ENCODE measurements at places on chromosomes 2 and 18.

DNA sequence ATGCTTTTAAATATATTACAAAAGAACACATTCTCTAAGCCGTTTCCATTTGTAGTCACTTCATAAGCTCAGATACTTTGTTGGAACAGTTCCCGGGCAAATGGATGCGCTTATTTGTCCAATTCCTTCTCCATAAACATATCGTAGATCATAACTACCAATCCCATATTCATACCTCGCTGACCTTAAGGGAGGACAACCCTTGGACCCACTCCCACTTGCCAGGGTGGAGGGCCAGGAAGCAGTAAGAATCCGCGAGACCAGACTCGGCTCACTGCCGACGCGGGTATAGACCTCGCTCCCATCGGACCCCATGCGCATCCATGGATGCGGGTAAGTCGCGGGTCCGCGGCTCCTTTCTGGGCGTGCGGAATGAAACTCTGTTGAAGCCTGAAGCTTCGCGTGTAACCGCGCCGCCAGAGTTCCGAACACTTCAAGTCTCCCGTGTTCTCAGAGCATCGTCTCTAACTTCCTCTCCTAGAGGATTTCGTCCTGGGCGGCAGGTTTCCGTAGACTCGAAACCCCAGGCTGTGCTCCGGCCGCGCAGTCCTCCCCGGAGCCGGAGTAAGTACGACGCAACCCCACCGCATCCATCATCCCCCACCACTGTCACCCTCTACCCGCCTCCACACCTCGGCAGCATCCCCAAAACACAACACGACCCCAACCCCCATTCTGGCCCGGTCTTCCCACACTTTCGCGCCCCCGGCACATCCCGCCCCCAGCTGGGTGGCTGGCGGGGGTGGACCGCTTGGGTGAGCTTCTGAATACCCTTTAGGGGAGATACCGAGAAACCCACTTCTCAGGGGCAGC, 1.1 kb downstream of the DSC3 start:
- no peak for DNase-seq

DNA sequence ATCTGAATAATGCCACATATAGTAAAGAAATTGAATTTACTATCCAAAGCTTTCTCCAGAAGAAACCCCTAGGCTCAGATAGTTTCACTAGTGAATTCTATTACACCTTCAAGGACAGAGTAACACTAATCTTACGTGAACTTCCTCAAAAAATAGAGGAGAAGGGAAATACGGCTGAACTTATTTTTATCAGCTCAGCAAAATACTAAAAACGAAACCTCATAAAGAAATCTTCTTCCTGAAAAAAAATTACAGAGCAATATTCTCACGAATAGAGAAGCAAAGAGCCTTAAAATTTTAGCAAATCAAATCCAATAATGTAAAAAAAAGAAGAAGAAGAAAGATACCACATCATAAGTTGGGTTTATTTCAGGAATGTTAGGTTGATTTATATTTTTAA, 14.7 kb downstream of the CAPN13 start:
- DNase-seq = no peak

DNA sequence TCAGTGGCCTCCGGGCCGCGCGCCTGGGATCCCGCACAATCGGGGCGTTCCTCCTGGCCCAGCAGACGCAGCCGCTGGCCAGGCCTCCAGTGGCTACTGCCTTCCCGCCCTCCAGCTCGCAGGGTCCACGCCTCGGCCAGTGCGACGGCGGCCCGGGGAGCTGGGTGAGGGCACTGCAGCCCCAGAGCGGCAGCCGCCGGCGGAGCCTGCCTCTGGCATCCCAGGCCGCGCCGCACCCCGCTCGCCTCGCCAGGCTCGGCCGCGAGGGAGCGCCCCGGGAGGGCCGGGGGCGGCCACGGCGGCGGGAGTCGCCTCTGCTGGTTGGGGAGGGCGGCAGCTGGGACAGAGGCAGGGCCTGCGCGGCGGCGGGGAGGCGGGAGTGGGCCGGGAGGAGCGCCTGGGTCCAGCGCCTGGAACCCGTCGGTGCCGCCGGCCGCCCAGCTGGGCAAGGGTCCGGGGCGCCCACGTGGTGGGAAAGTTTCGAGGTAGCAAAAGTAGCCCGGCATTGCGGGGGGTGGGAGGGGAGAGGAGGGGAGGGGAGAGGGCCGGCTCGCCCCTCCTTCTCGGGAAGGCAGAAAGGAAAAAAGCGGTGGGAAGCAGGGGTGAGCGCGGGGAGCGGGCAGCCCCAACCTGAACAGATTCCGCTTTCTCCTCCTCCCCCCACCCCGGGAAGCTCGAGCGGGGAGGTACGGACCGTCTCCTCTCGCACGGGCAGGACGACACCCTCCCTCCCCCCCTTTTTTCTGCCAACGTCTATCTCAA, 1.5 kb upstream of the INHBB start:
- DNase-seq = peak; percentile 19

DNA sequence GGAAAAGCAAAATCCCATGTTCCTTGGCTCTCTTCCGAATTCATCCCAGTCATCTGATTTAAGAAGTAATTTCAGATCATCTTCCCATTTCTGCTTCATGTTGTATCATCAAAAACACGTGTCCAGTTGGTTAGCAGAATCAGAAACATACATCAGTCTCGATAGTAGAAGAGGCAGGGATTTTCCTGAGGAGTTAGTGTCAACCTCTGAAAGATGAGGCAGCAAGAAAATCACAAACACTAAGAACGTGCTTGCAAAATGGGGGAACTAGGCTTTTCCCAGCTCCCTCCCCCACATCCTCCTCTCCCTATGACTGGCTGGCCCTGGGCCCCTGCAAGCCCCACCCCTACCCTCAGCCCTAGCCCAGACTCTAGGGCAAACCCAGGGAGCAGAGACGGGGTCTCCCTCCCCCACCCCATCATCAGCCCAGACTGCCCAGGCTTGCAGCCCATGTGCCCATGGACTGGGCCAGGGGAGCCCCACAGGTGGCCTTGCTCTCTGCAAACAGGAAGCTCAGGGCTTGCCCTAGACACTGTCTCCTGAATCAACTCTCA, 161.0 kb upstream of the ID2 start:
- no peak for DNase-seq

DNA sequence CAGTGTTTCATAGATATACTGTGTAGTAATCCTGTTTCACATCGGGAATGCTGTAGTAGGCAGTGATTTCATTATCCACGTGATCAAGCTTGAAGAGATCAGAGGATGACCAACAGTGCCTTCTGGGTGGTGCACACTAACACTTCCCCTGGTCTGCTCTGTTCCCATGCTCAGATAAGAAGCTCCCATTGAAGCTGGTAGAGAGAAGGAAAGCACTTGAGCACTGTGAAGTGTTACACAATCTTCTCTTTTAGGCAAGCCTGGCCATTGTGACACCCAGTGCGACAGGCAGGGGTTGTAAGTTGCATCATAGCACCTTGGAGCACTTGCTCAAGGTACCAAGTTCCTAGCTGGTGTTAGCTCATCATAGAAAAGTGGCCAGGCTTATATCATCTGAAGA, 30.6 kb upstream of the GPD2 start:
- DNase-seq = no peak

DNA sequence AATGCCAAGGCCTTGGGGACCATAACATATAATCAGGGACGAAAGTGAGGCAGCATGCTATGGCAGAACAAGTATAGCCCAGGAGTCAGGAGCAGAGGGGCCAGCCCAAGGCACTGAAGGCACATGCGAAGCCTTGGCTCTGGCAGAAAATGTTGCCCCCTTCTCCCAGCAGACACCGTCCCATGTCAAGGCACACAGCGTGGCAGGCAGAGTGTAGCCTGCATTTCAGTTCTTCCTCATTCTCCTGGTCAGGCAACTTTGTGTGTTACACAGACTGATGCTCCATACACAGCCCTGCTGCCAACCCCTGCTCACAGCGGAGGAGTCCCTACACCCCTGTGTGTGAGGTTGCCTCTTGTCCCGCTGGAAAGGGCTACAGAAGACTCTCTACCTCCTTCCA, 480.8 kb downstream of the BCL11A start:
- DNase-seq = no peak

- DNase-seq = no peak
Observed at GRCh38 chr2:170974304-170974993, 45.4 kb downstream of the GORASP2 start.

DNA sequence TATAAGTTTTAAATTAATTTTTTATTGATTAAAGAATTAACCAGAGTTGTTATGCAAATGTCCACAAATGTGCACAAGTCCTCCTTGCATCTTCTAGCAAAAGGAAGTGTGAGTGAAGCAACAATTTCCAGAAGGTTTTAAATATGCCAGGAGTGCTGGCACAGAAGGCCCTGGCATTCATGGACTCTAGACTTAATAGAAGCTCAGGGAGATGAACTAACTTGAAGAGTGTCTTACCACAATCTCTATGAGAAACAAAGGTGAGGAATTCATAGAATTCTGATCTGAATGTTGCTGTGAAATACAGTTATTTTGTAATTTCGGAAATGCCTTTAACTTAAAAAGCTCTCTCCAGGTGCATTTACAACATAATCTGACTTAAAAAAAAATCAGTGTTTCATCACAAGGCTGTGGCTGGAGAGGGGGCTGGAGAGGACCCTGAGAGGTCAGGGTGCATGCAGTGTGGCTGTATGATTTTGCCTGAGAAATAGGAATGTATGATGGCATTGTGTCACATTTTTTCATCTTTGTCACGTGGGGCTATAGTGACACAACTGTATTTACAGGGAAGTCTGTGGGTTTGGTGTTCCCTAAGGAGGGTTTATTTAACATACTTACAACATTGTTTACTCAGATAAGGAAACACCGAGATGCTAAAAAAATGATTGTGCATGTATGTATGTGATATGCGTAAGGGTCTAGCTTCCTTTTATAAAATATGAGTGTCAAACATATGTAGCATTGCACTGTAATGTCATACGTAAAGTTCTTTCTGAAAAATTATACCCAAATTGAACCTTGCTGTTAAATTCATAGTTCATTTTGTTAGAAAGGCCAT, 66.2 kb downstream of the MAP4K4 start:
- no peak for DNase-seq

DNA sequence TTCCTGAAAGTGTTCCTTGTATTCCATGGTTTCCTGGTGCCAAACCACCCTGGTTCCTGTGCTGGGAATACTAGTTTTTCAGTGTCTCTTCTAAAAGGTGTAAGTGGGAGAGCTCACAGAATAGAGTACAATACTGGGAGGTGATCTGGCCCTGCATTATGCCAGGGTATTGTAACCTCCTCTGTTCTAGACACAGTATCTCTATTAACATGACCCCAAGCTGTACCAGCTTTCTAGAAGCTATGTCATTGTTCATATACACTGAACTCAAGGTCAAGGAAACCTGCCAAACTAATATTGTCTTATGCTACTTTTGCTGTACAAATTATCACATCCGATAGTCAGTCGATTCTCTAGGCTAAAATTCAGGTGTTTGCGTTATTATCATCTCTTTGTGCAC, 32.7 kb downstream of the SETBP1 start:
- DNase-seq = no peak

- no peak for DNase-seq
Observed at GRCh38 chr18:9117980-9118841, 15.7 kb downstream of the NDUFV2 start.

DNA sequence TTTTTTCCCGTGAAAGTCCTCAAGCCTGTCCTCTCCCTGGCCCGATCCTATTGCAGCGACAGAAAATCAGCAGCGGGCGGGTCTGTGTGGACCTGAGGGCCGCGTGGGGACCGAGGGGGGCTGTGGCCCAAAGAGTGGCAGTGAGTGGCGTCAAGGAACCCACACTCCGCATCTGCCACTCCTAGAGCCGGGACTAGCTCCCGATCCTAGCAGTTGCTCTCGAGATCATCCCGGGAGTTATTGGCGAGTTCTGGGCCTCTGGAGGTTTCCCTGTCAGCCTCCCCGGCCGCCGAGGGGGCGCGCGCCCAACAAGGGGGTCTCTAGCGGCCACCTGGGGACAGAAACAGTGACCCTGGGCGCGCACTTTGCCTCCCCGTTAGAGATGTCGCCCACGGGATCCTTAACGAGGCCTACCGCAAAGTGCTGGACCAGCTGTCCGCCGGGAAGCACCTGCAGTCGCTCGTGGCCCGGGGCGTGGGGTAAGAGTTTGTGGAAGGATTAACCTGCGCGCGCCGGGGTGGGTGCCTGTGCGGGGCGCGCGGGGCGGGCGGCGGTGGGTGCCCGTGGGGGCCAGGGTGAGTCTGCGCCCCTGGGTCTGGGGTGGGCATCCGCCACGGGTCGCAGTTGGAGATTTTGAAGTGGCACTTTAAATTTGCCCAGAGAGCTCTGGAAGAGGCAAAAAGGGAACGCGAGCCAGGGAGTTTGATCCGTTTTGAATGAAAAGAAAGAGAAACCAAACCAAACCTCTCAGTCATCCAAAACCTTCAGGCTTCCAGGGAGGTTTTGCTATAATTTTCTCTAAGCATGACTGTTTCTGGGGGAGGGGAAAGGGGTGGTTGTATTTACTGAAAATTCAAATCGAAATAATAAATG, 3.5 kb downstream of the ADCYAP1 start:
- no peak for DNase-seq

DNA sequence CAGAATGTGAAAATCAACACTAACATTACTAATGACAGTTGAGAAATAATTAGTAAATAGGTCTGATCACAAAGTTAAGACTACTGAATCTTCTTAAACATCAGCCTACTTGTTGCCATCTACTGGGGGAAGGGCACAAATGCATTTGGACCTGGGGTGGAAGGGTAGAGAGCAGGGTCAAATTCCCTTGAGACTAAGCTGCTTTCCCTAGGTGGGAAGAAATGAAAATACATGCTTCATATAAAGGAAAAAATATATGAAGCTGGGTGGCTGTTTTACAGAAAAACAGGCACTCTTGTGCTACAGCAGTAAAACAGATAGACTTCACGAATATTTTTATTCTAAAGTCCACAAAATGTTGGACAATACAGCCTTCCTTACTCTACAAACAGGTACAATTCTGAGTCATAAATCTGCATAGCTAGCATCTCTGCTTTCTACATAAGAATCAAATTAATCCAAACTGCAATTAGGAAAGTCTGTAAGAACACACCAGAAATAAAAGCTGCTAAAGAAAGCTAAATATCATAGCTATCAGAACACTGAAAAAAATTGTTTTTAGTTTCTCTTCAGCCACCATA, 10.9 kb downstream of the TRIP12 start:
- DNase-seq = no peak

- no peak for DNase-seq
Observed at GRCh38 chr2:136065907-136066306, 52.0 kb downstream of the CXCR4 start.

DNA sequence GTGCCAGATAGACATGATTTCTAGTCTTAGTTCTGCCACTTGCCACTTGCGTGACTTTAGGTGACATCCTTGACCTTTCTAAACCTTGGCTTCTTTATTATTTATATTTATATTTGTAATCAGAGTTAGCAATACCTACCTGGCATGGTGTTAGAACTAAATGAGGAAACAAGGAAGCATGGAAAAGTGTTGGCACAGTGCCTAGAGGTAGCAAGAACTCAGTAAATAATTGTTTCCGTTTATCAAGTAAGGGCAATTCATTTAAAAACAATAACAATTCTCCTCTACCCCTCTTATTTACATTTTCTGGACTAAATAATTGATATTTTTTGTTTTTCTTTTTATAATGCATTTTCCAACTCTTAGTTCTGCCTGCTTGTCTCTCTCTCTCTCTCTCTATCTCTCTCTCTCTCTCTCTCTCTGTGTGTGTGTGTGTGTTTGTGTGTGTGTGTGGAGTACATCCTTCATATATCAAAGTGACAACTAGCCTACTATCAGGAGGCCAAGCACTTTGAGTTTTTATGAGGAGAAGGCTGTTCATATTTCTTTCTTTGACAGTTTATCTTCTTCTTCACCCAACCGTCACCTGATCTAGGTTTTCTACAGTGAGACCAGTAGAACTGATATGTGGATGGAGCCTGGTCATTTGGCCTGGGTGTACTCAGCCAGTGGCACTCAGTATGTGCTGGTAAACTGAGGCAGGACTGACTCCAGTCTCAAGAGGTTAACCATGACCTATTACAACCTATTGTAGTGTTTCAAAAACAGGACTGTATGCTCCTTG, 134.5 kb downstream of the LRRTM1 start:
- no peak for DNase-seq
